LNCaP clone FGC (cell line): ENCODE measurements at places on chromosomes 6 and 20.

DNA sequence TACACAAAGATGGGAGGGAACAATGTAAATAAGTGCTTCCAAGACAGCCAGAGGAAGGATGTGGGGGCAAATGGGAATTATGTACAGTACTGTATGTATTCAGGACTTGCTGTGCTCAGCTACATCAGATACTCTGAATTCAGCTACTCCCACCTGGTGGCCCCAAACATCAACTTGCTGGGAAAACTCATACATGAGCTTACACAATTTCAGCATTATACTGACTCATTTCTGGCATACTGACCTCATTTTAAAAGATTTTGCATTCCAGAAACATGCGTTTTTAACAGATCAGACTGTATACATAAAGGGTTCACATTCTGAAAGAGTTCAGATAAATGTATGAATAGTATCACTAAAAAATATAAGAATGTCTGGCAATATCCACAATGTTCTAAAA, 59.7 kb downstream of the GPX5 start:
- DNase-seq: no peak

- no peak for DNase-seq
These were observed 12.5 kb downstream of the PTK7 start for GRCh38 chr6:43088654-43089056.

GRCh38 chr20:43843096-43843964, 71.3 kb upstream of the TOX2 start:
- DNase-seq: no peak

DNA sequence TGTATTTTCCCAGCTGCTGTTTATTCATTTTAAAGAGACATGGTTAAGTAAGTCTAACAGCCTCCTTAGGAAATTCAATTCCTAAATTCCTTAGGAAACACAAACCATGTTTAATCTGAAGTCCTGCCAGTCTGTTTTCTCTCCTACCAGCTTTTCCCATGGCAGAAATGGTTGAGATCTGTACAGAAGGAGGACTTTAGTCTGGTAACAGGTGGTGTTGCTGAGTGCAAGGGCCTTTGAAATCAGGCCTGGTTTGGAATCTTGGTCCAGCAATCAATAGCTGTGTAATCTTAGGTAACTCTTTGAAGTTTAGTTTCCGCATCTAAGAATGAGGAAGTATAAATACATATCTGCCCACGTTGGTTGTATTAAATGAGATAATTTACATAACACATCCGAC, 232.5 kb downstream of the LAMA2 start:
- no peak for DNase-seq

- DNase-seq: no peak
These were observed 44.7 kb upstream of the QKI start for GRCh38 chr6:163369628-163370365.

DNA sequence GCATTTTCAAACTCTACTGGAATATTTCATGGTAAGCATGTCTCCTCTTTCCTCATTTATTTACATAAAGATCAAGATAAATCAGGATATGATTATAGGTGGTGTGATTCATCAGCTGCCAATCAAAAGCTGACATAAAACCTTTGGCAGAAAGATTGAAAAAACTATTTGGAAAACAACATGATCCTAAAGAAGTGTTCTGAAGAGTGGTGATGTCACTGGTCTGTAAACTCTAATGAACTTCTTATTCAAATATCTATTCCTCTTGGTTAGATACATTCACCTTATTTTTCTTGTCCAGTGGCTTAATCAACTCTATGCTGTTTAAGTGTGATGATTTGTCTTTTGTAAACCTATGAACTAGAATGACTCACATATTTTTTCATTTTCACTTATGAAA, 535.5 kb upstream of the CITED2 start:
- DNase-seq: peak; percentile 35
